ENCODE measurements at places on chromosomes 1 and 21.

GRCh38 chr21:45975020-45975666 is 6.4 kb upstream of the COL6A1 start:
- no peak for DNase-seq

DNA sequence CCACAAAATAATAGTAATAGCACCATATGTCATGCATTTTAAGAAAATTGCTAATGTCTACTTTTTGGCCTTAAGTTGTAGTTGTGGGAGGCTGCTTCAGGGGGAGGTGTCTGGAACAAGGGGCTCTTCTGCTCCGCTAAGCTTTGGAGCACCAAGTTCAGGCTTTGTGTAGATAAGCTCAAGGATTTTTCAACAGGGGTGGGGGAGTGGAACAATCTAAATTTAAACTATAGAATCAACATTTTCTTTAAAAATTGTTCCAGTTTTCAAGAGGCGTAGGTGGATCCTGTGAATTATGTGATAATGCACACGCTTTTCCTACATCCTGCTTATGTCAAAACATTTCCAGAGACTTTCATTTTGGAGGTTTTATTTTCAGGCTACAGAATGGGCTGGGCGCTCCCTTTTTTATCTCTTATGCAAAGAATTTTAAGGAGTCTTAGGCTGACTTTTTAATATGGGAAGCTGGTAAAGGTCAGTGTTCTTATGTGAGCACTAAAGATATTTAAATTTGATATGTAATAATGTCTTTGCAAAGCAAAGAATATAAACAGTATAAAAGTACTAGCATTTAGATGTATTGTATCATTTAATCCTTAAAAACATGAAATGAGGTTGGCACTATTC is 9.9 kb downstream of the ATP1A1 start:
- DNase-seq = no peak

GRCh38 chr1:172883387-172883791 is 167.4 kb downstream of the TNFSF18 start:
- DNase-seq = no peak

DNA sequence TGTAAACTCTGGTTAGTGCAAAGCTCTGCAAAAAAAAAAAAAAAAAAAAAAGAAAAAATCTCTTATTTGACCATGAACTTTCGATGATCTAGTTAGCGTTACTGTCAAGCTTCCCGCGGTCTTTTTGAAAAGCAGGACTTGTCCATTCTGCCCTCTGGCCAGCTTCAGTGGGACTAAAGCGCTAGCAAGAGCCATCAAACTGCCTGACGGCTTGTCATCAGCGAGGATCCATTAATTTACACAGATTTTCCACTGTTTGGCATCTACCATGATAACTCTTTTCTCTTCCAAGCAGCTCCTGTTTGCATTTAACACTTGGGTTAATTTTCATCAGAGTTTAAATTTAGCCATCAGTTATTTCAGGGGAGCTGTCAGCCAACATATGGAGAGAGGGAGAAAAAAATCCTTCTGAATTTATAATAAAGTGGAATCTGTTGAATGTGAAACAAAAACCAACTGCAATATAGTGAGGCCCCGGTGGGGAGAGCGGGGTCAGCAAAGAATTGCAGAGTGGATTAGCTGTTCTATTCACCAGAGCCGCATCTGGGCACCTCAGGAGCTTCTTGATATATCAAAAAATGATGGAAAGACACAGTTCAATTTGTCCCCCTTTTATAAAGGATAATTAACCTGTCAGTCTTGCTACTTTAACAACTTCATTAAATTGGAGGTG is 298.2 kb downstream of the SPATA17 start:
- no peak for DNase-seq

- no peak for DNase-seq
Measured at GRCh38 chr1:53982034-53982762, 35.8 kb downstream of the LDLRAD1 start.

DNA sequence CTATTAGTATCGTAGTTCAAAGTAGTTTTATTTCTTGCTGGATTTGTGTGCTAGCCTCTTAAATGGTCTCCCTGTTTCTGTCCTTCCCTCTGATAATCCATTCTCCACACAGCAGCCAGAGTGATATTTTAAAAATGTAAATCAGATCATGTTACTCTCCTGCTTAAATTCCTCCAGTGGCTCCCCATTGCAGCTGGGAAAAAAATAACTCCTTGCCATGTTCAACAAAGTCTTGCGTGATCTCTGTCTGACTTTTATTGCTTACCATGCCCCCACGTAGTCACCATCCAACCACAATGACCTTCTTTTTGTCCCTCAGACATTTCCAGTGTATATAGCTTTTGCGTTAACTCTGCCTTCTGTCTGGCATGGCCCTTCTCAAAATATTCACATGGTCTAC is 178.8 kb downstream of the FGGY start:
- no peak for DNase-seq

DNA sequence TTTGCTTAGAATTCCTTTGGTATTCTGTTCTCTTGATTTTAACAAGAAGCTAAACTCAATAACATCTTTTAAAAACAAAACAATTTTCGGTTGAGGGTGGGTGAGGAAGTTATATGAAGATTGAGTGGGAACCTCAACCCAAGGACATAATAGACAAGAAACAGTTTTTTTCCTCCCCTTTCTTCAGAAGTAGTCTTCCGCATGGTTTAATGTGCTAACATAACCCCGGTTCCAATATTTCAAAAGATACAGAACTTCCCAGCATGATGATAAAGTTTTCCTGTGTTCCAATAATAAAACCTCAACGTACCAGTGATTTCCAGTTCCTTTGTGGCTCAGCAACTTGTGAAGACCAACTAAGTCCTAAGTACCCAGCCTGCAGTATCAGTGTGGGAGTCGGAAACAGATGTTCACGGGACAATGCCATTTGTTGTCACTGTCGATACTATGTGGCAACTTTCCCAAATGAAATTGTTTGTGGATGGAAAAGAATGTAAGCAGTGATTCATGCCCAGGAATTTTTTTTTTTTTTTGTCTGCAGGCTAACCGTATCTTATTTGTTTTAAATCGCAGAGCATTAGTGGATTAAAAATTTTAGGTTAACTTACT is 48.5 kb downstream of the NR5A2 start:
- DNase-seq = no peak

DNA sequence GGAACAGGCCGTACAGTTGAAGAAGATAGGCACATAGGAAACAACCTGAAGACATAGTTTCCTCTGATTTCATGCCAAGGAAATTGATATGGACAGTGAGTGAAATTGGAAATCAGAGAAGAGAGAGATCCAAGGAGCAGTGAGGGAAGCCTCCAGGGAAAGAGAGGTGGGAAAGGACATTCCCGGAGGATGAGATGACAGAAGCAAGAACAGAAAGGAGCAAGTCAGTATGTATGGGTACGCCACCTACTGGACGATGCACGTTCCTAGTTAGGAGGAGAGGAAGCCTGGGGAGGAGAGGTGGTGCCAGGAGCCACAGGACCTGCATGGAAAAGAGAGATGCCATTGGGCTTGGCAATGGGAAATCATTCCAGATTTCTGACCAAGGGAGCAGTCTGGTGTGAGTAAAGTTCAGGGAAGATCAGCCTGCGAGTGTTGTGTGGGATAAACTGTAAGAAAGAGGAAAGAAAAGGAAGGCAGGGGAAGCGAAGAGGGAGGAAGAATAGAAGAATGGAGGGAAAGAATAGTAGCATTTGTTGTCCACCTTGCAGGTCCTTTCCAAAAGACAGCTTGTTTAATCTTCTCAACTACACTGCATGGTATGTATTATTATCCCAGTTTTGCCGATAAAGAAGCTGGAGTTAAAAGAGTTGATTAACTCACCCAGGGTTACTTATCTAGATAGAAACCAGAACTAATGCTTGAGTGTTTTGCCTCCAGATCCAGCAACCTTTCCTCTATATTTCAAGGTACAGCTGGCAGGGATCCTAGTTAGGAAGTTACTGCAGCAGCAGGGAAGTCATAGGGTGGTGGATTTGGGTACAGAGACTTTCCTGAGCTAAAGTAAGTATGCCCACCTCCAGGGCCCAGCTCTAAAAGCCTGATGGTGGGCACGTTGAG is 27.4 kb downstream of the C1orf116 start:
- DNase-seq = no peak

DNA sequence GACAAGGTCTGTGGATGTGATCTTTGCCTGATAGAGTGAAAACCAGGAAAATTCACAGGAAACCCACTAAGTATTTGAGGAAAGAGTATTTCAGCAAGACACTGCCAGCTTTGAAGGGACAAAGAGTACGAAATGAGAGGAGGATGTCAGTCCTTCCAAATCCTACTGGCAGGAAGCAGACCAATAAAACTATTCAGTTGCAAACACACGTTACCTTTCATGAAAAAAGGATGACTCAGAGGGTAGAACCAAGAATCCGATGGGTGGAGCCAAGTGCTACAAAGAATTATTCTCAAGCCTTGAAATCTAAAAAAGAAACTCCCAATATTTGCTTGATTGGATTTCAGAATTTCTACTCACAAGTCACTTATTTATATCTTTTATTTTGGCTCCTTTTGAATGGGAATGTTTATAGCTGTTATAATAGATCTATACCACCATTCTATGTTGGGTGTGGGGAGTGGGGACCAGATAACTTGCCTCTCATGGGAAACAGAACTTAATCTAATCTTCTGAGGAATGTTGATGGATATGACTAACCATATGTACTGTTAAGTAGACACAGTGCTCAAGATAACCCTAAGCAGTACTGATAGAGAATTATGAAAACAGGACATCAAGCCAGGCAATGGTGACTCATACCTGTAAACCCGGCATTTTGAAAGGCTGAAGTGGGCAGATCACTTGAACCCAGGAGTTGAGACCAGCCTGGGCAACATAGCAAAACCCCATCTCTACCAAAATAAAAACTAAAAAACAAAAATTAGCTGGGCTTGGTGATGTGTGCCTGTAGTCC is 19.3 kb upstream of the HEATR1 start:
- no peak for DNase-seq

DNA sequence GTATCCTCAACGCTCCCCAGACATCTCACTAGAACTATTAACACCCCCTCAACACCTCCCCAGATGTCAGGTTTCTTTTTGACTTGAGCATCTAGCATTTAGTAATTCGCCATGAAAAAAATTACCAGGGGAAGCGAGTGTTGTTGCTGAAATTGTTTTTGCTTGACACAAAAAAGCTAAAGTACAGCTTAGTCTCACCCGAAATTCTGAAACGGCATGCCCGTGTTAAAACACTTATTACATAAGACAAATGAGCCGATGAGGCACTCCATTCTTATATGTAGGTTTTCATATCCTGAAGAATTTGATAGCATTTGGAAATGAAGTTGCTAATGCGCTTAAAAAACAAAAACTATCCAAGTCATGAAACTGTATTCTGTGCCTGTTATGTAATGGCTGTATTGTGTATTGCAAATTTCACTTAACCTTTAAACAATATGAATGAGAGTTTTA is 1.3 kb upstream of the NRIP1 start:
- DNase-seq = no peak

DNA sequence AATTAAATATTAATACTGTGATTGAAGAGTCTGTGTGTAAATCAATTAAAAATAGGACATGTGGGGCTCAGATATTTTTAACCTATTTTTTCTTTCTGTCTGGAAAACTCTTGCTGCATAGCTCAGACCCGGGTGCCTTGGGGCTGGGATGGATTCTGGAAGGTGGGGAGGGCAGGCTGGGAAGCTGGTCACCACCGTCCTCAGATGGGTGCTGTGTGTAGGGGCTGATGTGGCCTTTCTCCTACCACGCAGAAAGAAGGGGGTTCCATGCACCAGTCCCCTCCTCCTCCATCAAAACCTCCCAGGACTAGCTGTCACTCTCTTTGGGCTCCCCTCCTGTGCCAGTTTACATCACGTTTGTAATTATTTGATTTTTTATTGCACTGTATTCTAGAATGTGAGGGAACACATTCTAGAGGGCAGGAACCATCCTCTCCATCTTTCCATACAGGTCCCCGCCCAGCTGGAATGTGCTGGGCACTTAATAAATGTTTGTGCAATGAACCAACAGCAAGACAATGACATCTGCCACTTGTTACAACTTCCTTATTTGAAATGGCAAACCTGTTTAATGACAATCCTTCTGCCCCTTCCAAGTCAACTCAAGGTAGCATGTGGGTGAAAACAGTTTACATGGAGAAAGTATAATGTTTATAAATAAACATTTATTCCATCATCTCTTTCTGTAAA is 104.3 kb downstream of the EDEM3 start:
- no peak for DNase-seq

DNA sequence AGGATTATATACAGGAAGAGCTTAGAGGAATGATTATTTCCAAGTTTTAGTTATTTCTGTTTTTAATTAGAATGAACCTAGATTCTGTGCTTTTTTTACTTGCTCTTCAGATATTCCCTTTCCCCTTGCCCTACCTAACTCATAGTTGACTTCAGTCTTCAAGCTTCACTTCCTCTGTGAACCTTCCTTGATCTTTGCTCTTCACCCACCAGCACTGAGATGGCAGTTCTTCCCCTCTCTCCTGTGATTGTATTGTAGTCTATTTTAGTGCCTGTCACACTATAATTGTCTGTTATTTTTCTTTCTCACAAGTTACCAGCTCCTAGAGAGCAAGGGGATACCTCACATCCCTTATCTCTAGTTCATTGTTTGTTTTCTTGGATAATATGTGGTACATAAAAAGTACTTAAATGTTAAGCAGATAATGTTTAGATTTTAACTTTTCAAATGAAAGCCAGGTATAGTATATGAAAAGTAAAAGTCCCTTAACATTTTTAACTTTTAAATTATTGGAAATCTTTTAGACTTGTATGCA is 33.2 kb downstream of the KCTD3 start:
- no peak for DNase-seq

Measured in KG1 (cell line).